ENCODE measurements at places on chromosomes 12 and 14.

GRCh38 chr14:80718940-80719339 lies 222.6 kb downstream of the CEP128 start:
- no peak for DNase-seq

- DNase-seq, result no peak
These were observed 26.2 kb upstream of the PPM1A start for GRCh38 chr14:60222820-60223219.

GRCh38 chr14:44027397-44027796 lies 479.7 kb downstream of the FSCB start:
- DNase-seq, result no peak

GRCh38 chr12:118690506-118690905 lies 290.8 kb upstream of the SRRM4 start:
- DNase-seq, result no peak

Data from natural killer cell treated with Interleukin-12 subunit alpha and Interleukin-12 subunit beta and Interleukin-15 and Interleukin-18, amount 100 ng/mL, for 72 hours (primary cell).